ENCODE measurements at places on chromosomes 5 and 9.

DNA sequence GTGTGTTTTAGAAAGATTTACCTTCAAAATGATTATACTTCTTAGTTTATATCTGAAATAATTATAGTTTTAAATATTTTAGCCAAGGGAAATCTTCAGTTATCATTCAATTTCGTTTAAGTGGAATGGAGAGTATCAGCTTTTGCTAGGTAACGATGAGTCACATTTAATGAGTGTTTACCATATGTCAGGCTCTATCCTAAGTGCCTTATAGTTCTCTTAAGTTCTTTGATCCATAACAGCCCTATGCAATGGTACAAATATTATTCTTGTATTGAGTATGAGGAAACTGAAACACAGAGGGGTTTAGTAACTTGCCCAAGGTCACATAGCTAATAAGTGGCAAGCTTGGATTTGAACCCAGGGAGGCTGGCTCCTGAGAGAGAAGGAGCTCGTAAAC lies 37.5 kb upstream of the SHB start:
- DNase-seq, result no peak

- DNase-seq, result no peak
Observed at GRCh38 chr5:24439465-24439864, 205.3 kb downstream of the CDH10 start.

GRCh38 chr5:428219-428618 lies 14.8 kb upstream of the EXOC3 start:
- DNase-seq, result peak; percentile 2

DNA sequence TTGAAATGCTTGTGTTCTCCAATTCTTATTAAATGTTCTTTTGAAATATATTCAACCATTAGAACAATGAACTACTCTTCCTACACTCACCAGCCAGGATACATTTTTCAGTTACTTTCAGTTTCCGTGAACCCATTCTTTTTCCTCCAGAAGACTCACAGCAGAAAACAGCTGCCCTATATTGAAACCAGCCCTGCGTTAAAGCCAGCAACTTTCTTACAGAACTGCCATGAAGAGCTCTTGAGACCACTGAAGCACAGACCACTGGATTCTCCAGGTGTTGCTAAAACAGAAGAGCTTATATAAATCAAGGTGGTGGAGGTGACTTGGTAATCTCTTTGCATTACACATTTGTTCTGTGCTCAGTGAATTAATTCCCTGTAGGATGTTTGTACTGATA lies 365.9 kb upstream of the C9orf72 start:
- DNase-seq, result no peak

DNA sequence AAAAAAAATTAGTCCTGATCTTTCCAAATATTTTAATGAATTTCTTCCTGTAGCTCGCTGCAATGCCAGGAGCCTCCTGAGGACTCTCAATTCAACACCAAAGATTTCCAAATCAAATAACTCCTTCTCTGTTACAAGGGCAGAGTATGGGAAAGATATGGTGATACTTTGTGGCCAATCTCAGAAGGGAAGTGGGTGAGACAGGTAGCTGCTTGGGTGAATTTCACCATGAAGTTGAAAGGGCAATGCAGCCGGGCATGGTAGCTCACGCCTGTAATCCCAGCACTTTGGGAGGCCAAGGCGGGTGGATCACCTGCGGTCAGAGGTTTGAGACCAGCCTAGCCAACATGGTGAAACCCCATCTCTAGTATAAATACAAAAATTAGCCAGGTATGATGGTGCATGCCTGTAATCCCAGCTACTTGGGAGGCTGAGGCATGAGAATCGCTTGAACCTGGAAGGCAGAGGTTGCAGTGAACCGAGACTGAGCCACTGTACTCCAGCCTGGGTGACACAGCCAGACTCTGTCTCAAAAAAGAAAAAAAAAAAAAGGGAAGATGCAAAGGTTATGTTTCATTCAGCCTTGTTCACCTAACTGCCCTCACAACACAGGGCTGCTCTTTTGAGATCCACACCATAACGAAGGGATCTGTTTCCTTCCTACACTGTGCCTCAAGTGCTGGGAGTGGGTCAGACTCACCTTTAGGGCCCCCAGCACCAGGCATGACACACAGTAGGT lies 58.6 kb downstream of the PTPN3 start:
- no peak for DNase-seq

DNA sequence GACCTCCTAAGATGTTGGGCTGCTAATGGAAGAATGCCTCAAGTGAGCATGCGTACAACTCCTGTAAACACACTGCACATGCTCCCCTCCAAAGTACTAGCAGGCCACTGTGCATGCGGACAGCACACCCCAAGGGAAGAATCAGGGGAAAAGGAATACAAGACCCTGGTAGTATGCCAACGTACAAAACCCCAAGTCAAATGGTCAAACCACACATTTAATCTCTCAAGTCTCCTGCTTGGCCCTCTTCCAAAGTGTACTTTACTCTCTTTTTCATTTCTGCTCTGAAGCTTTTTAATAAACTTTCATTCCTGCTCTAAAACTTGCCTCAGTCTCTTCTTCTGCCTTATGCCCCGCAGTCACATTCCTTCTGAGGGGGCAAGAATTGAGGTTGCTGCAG lies 466.4 kb downstream of the DMRTA1 start:
- no peak for DNase-seq

DNA sequence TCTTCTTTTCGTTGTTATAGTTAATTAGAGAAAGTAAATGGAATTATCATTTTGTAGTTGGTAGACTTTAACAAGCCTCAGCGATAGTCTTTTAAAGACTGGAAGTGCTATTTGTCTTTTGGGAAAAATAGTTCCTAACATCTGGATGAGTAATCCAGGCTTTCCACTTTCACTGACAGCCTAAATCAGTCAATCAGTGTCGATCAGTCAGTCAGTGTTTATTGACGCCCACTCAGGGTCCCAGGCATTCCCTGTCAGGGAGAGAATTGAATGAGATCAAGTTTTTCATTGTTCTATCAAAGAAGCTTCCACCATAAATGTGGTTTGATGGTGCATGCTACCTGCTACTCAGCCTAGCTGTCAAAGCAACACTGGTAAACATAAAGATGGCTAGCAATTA lies 2.6 kb downstream of the ABL1 start:
- no peak for DNase-seq

DNA sequence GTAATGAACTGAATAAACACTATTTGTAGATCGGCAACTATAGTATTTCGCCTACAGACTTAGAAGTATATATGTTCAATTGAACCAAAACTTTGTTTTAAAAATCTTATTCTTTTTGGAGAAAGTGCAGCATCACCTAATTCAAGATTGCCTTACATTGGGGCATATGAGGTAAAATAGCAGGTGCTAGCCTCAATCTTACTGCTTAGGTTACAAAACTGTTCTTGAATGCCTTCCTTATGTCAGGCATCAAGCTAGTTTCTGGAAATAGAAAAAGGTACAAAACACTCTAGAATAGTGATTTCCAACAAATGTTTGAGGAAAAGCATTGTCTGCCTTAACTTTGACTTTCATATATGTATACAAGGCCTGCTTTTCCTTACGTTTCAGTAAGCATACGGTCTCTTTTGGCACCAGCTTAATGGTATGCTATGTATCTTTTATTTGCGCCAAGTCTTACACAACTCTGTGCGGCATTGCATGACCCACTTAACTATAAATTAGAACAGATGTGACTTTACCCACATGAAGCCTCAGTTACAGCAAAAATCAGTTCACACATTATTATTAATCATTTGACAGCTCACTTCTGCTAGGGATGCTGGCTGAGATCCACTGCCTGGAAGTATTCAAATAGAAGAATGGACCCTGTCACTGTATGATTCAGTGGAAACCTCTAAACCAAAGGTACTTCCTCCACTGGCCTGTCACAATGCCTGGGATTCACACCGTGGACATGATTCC lies 174.1 kb downstream of the PRELID2 start:
- no peak for DNase-seq

DNA sequence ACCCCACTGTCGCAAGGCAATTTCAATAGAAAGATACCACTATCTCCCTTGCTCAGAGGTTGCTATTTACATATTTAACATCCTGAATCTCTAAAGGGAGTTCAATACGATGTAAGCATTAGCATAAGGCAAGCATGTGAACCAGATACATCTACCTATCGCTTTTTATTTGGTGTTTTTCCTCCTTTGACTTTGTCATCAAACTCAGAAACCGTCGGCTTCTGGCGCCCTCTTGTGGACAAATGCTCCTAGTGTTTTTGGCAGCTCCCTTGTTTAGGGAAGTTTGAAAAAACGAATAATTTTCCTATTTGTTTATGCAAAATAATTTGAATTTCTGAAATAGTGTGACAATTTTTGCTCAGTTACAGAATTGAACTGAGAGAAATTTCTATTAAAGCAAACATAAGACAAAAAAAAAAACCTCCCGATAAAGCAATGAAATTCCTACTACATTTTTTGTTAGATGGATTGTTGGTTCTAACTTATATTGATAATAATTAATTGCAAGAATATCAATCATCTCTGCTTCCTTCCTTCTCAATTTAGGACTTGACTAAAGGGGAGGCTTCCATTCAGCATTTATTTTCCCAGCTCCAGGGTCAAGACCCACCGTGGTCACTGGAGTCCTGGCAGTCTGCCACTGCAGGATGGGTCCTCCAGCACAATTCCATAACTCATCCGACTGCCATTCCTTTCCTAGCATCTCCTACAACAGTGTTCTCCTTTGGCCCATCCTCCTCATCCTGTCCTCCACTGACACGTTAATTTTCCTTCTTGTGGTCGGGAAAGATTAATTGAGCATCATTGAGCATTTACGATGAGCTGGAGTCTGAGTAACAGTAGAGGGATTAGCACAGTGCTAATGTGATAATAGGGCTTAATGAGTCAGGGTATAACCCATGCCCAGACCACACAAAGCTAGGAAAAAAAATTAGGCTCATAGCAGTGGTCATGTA lies 131.8 kb upstream of the CHD1 start:
- peak; percentile 86 for DNase-seq

- DNase-seq, result no peak
Observed at GRCh38 chr5:132009706-132010405, 1.6 kb downstream of the ACSL6 start.

GRCh38 chr5:35158622-35159369 lies 71.5 kb downstream of the PRLR start:
- no peak for DNase-seq

DNA sequence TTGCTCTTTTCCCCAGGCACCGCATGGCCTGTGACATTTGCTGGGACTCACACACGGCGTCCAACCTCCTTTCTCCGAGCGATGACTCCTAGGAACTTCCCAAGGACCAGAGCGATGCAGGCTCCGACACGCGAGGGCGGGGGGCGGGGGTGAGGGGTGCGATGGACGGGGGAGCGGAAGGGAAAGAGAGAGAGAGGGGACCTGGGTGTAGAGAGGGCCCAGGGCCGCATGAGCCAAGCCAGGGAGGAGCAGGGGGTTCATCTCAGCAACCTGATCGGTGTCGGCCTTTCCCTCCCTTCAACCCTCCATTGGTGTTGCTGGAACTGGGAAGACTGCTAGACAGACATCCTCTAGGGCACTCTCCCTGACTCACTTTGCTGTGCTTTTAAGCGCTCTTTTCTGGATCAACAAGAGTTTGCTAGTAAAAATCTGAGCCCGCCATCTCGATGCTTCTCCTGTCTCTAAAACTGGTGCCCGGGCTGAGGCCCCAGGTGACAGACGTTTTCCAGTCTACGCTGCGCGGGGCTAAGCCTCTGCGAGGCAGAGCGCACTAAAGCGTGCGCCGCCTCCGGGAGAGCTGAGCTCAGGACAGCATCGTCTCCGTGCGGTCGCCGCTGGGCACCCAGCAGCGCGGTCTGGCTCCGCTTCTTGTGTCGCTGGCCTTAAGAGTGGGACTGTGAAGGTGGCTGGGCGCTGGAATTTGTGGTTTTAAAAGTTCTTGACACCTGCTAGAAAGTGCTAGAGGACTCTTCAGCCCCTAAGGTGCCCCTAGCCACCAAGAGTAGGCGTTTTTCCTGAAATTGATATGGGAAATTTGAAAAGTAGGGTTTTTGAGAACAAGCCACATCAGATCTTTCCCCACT lies 1.0 kb upstream of the TSLP start:
- no peak for DNase-seq

DNA sequence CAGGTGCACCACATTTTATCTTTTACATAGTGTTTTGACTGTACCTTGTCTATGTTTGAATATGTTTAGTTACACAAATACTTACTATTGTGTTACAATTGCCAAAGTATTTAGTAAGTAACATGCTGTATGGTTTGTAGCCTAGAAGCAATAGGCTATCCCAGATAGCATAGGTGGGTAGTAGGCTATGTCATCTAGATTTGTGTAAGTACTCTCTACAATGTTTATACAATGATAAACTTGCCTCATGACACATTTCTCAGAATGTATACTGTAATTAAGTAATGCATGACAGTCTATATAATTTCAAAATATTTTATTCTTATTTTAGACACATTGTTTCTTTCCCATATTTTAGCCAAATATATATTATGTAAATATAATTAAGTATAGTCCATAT lies 836.8 kb upstream of the CDH9 start:
- DNase-seq, result no peak

- DNase-seq, result no peak
Observed at GRCh38 chr9:123323196-123324013, 32.6 kb upstream of the CRB2 start.

DNA sequence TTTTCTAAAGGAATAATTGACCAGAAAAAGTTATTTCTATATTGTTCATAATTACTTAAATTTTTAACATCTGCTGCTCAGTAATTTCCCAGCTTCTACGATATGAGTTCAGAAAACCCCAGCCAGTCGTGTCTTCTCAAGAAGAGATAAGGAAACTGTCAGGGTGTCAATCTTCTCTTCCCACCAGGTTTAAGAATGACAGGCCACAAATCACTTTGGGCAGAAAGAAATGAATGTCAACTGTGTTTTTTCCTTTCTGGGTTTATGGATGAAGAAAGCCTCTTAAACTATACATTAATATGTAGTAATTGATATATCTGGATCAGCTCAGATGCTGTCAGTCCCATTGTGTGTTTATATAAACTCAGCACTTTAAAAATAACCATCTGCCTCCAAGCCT lies 453.2 kb upstream of the NUDT12 start:
- DNase-seq, result no peak

All from CD4-positive, alpha-beta T cell treated with Interleukin-4 for 1 hour (primary cell).